CD4-positive, alpha-beta T cell treated with Interleukin-15 for 1 hour (primary cell): ENCODE measurements at places on chromosomes 11 and 22.

GRCh38 chr11:115126092-115126491 lies 378.1 kb downstream of the CADM1 start:
- DNase-seq, result no peak

DNA sequence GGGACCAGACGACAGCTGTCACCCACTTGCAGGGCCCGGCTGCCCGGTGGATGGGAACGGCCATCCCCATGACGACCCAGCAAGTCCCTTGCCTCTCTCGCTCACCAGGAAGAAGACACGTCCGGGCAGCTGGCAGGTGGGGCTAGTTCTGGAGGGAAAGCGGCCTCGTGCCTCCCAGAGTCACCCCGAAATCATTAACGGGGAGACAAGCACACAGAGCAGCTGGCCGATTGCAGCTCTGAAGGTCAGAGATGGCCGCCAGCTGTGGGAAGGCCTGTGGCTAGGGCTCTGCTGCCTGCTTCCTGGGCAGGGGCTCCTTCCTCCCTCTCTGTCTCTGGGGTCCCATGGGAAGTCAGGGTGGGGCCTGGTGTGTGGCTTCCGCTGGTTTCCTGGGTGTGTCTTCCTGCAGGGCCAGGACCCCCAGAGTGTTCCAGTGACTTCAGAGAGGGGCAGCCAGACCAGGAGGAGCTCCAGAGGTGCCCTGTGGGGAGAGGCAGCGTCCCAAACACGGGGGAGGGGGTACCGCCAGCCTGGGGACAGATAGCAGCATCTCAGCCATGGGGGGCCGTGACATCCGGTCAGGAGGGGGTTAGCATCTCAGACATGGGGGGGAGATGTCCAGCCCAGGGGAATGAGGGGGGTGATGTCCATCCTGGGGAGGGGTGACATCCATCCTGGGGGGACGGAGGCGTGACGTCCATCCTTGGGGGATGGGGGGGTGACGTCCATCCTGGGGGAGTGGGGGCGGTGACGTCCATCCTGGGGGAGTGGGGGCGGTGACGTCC lies 114.9 kb downstream of the KCNQ1 start:
- DNase-seq, result peak; percentile 9

DNA sequence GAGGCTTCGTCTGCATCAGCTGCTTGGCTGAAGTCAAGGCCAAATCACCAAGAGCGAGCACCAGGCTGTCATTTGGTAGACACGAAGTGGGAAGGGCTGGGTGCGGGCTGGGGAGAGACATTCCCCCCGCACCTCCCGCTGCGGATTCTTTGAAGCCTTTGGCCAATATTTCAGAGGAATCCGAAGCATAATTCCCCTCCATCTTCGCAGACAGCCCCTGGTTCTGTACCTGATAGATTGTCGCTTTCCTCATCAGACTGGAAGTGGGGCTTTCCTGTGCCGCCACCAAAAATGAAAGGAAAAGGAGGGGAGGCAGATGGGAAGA lies 15.3 kb downstream of the BLID start:
- no peak for DNase-seq

- DNase-seq, result no peak
These were observed 758 bp downstream of the GALNT18 start for GRCh38 chr11:11620921-11621572.

GRCh38 chr11:60710482-60710881 lies 11.1 kb downstream of the MS4A8 start:
- no peak for DNase-seq

- no peak for DNase-seq
These were observed 5.4 kb downstream of the FJX1 start for GRCh38 chr11:35623621-35624168.

DNA sequence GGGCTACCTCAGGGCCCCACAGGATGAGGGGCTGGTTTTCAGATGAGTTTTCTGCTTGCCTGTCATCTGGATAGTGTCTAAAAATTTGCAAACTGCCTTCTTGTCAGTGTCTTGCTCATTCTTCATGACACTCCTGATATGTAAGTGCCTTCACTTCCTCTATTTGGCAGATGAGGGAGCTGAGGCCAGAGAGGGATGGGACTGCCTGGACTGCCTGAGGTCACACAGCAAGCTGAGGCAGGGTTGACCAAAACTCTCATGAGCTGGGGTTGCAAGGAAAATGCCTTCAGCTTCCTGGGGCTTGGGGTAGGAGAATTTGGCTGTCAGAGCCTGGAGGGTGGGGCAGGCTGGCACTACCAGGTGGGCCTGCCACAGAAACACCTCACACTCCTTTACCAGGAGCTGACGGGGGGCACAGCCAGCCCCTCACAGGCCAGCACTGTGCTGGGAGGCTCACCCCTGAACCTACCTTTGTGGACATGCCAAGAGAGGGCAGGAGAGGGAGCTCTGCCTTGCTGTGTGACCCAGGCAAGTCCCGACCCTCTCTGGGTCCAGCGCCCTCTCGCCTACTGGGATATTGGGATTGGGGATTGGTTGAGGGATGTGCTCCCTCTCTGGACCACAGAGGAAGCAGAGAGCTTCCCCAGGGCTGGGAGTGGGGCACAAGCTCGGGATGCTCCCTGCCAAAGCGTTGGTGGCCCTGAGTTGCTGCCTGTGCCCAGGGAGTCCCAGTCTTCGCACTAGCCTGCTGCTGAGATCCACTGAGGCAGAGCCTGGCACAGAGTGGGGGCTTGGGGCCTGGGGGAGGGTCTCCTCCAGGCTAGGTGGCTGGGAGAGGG lies 1.9 kb upstream of the P2RY6 start:
- no peak for DNase-seq

- no peak for DNase-seq
These were observed 48.6 kb downstream of the C11orf91 start for GRCh38 chr11:33651990-33652389.

DNA sequence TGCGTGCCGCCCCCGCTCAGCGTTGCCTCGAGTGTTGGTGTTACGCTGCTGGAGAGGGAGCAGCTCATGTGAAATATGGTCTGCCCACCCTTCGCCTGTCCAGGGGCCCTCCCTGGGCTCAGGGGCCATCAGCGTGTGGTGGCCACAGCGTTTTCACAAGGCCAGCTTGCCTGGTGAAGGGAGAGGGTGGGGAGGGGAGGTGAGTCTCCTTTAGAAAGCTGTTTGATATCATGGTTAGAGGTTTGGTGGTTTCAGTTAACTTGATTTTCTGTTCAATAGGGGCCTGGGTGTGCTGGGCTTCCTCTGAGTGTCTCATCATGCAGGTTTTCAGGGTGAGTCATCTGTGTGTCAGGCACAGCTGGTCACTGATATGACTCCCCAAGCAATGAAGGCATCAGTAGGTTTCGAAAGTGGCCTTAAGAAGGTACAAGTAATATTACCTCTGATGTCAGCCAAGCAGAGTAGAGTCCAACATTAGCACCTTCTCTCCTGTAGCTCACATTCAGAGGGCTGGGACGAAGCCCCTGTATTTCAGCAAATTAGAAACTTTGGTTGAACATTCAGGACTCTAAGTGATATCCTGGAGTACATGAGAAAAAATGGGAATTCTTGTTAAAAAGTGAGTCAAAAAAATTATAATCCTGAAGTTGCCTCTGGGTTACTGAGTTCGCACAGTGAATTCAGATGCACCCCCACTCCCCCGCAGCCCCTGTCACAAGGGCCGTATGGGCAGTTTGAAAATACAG lies 172.5 kb downstream of the TBC1D22A start:
- no peak for DNase-seq

- DNase-seq, result no peak
These were observed 76.5 kb upstream of the ZBED5 start for GRCh38 chr11:10934293-10934860.

- peak; percentile 6 for DNase-seq
These were observed 79.3 kb upstream of the SHANK2 start for GRCh38 chr11:71331631-71332030.

GRCh38 chr22:45199723-45200122 lies 36.0 kb downstream of the NUP50 start:
- DNase-seq, result no peak

- DNase-seq, result no peak
These were observed 56.6 kb upstream of the CAPRIN1 start for GRCh38 chr11:33994937-33995336.

GRCh38 chr22:20494978-20495860 lies at the start of gene KLHL22:
TSS of gene KLHL22 (minus strand) at chr22:20495795. CDS start at chr22:20489211, 6,584 bp downstream.
- DNase-seq, result peak; percentile 17

DNA sequence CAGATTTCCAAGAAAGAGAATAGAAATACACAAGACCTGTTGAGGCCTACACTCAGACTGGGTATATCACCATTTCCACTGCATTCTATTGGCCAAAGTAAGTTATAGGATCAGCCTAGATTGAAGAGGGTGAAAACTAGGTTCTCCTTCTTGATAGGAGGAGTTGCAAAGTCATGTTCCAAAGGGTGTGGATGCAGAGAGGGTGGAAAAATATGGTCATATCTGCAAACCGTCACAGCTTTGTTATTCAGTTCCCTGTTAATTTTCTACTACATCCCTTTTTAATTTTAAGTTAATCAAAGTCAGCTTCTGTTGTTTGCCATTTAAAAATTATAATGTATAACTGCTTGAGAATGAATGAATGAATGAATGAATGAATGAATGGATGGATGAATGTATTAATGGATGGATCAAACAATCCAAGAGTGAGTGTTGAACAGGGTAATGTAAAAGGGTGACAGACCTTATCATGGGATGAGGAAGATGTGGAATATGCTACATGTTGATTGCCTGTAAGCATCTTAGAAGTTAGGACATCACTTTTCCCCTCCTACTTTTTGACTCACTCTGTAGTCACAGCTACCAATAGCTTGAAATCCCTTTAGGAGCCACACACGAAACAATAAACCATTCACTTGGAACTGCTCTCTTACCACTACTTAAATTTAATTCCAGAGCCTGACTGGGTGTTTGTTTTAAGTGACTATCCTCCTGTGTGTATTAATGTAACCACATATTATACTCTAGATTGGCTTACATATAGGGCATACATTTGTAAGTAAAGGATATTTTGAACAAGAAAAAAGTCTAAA lies 121.5 kb downstream of the CCDC34 start:
- no peak for DNase-seq

GRCh38 chr11:75583718-75584658 lies 21.9 kb downstream of the SERPINH1 start:
- no peak for DNase-seq
